ENCODE measurements at places on chromosomes 3 and 15.
A peak's percentile ranks its signal among the peaks of the same experiment; 100 is the strongest.

- no peak for DNase-seq
Measured at GRCh38 chr3:37739579-37740290, 121.9 kb upstream of the CTDSPL start.

GRCh38 chr3:182083112-182083511 is 371.4 kb downstream of the SOX2 start:
- DNase-seq = peak; percentile 6

DNA sequence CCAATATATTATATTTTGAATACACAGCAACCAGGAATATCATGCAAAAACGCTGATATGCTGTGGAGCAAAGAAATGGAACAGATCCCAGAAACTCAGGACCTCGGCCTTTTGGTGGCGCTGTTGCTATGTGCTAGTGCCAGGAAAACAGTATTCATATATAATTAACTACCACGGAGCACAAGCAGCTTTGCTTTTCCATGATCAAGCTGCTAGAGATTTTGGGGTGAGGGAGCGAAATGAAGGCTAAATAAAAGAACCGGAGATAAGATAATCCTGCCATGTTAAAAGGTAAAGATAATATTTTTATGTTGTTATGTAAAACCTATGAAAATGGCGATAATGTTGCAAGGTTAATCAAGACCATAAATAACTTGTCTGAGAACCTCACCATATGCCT is 157.7 kb upstream of the FAM3D start:
- peak; percentile 68 for DNase-seq

DNA sequence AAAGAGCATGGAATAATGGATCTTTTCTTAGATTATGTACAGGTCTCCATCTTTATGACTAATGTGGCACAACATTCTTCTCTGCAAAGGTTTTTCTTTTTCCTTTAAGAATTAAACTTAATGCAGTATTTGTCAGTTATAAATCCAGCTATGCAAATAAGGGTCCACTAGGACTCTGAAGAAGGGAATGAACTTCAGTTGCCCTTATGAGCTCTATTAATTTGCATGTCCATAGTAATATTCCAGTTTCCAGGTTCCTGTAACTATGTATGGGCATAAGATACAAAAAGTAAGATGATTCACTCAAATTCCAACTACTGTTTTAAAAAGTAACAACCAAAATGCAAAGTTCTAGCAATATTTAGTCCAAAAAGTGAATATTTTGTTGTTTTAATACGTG is 337.4 kb downstream of the NLGN1 start:
- no peak for DNase-seq

DNA sequence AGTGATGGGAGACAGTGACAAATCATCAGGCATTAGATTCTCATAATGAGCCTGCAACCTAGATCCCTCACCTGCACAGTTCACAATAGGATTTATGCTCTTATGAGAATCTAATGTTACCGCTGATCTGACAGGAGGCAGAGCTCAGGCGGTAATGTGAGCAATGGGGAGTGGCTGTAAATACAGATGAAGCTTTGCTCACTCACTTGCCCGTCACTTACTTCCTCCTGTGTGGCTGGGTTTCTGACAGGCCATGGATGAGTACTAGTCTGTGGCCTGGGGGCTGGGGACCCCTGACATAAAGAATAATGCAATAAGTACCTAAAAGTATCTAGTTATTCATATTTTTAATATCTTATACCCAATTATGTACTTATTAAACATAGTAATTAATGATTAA is 15.6 kb downstream of the IQCB1 start:
- no peak for DNase-seq

GRCh38 chr3:53114412-53115074 is 15.7 kb downstream of the RFT1 start:
- DNase-seq = no peak

- DNase-seq = peak; percentile 95
Measured at GRCh38 chr15:39404767-39405181, 176.1 kb upstream of the THBS1 start.

DNA sequence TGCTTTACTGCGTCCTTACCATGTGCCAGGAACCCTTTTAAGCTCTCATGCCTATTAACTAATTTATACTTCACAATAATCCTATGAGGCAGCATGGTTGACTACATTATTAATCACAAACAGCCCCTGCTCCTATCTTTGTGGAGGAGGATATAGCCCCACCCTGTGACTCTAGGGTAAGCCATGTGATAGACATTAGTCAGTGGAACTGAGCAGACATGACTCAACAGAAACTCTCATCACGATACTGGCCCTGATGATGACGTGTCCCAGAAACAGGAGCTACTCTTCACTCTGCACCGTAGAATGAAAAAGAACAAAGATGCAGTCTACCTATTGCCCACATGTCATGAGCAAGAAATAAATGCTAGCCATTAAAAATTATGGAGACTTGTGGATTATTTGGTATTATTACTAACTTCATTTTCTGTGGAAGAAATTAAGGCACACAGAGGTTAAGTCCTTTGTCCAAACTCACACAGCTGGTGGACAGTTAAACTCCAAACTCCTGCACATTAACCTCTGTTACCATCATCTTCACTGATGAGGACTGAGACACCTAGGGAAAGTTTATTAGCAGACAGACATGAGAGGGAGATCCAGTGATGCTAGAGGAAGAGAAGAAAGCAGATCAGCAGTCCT is 51.2 kb downstream of the CFAP20DC start:
- peak; percentile 96 for DNase-seq

GRCh38 chr15:69976366-69976994 is 121.2 kb downstream of the TLE3 start:
- peak; percentile 69 for DNase-seq

DNA sequence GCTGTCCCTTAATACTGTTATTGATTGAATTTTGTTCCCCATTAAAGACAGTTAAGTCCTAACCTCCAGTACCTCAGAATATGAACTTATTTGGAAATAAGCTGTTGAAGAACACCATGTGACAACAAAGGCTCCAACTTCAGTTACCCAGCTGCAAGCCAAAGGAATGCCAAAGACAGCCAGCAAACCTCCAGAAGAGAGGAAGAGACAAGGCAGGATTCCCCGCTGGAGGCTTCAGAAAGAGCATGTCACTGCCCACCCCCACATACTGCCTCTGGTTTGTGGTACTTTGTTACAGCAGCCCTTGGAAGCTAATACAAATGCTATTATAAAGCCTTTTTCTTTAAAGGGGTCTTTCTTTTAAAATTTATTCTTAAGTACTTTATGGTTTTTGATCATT is 18.4 kb upstream of the NEK10 start:
- peak; percentile 42 for DNase-seq

GRCh38 chr3:190396001-190396400 is 8.0 kb downstream of the CLDN16 start:
- no peak for DNase-seq

GRCh38 chr3:161474741-161475140 is 21.9 kb upstream of the OTOL1 start:
- DNase-seq = no peak

DNA sequence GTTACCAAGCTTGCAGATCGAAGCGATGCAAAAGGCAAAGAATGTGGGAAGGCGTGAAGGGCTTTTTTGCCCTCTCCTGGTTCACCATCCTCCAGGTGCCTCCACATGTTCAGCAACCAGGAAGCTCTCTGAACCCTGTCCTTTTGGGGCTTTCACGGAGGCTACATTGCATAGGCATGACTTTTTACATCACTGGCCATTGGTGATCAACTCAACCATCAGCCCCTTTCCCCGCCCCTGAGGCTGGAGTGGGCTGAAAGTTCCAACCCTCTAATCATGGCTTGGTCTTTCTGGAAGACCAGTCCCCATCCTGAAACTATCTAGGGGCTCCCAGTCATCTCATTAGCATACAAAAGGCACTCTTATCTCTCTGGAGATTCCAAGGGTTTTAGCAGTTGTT is 52.6 kb downstream of the UACA start:
- no peak for DNase-seq

- no peak for DNase-seq
Measured at GRCh38 chr3:107884028-107884427, 206.8 kb downstream of the CD47 start.
